ENCODE measurements at places on chromosomes 2 and 18.

DNA sequence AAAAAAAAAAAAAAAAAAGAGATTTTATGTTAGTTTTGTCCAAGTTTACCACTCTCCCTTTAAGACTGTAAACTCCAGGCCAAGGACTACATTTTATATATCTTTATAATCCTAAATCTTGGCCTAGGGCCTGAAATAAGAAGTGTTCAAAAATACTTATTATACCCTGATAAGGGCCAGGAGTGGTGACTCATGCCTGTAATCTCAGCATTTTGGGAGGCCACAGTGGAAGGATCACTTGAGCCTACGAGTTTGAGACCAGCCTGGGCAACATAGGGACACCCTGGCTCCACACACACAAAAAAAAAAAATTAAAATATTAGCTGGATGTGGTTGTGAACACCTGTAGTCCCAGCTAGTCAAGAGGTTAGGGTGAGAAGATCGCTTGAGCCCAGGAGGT is 12.7 kb downstream of the TRIP12 start:
- no peak for DNase-seq

DNA sequence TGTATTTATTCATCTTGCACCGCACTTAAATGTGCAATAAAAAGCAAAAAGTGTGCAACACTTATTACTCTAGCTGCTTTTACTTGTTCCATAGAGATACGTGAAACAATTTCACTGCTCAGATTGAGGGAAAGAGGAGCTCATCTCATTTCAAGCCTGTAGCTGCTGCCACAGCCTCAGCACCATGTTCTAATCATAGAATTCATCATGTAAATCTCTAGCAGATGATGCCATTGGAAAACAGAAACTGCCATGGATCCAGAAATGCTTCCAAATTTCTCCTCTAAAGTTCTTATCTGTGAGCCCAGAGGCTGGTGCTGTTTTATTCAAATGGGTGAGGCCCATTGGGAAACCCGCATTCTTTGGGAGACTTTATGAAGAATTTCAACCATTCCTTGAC is 2.0 kb downstream of the CDC42EP3 start:
- DNase-seq, result no peak

DNA sequence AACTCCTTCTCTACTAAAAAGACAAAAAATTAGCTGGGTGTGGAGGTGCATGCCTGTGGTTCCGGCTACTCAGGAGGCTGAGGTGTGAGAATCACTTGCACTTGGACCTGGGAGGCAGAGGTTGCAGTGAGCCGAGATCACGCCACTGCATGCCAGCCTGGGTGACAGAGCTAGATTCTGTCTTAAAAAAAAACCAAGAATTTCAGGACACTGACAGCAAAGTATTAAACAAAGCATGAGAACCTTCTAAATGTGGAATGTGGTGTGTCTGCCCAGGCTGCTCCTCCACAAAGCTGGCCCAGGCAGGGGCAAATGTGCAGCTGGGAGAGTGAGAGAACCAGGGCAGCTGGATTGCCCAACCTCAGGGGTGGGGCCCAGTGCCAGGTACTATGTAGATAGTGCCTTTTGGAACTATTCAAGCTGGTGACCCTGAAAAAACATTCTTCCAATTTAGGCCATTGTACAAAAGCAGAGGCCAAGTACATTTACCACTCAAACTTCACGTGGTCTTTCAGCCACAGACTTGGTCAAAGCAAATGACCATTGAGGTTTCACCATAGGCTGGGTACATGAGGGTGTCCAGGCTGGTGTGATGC is 6.7 kb upstream of the UGT1A5 start:
- no peak for DNase-seq

GRCh38 chr2:13056259-13056843 is 339.6 kb downstream of the TRIB2 start:
- no peak for DNase-seq

Data from hypothalamus (tissue), 51 donors.